Dermis microvascular lymphatic vessel endothelial cell (primary cell): ENCODE measurements at places on chromosomes 12 and 14. TPM values are rescaled to one million over a fixed set of nuclear protein-coding genes. Genes with fewer than 3 reads are reported as not detected.

The ARHGAP5 gene
- 24.5 and 27.8 TPM in 2 replicates for total RNA-seq

The RAB5B gene
- total RNA-seq, result 37.2 and 46.9 TPM in 2 replicates

The DACT1 gene
- 0.13 TPM in 2 replicates for total RNA-seq

The RAB2B gene
- 22.0 and 29.3 TPM in 2 replicates for total RNA-seq

The WNT5B gene
- 0.13 and 0.51 TPM in 2 replicates for total RNA-seq

The OR6C2 gene
- not detected in 2 replicates for total RNA-seq

The RTL1 gene
- not detected in 2 replicates for total RNA-seq

The GRIN2B gene
- total RNA-seq, result under 0.01 TPM in 1 of 2 replicates, not detected in the other

The PPP1R1A gene
- not detected in 2 replicates for total RNA-seq

The DHRS4L2 gene
- 14.0 and 19.6 TPM in 2 replicates for total RNA-seq

The LRIG3 gene
- 24.5 and 33.0 TPM in 2 replicates for total RNA-seq

The KLRD1 gene
- under 0.01 and 0.13 TPM in 2 replicates for total RNA-seq

The TMBIM4 gene
- total RNA-seq, result 60.2 and 79.5 TPM in 2 replicates

The NEDD1 gene
- total RNA-seq, result 21.3 and 22.3 TPM in 2 replicates

The ATP5F1B gene
- 504 and 583 TPM in 2 replicates for total RNA-seq

The KICS2 gene
- 3.2 and 3.7 TPM in 2 replicates for total RNA-seq

The TMTC2 gene
- 4.9 and 7.5 TPM in 2 replicates for total RNA-seq

The PTPRQ gene
- total RNA-seq, result not detected in 2 replicates

The CPNE6 gene
- total RNA-seq, result not detected in 2 replicates

The TSPAN19 gene
- total RNA-seq, result 0.13 TPM in 2 replicates

The TMPRSS12 gene
- total RNA-seq, result not detected in 2 replicates

The LYZ gene
- total RNA-seq, result under 0.01 TPM in 1 of 2 replicates, not detected in the other

The PRICKLE1 gene
- total RNA-seq, result 9.0 and 16.3 TPM in 2 replicates
